Lung (tissue), 17 donors: ENCODE measurements at places on chromosomes 3 and 15.
A peak's percentile ranks its signal among the peaks of the same experiment; 100 is the strongest.

DNA sequence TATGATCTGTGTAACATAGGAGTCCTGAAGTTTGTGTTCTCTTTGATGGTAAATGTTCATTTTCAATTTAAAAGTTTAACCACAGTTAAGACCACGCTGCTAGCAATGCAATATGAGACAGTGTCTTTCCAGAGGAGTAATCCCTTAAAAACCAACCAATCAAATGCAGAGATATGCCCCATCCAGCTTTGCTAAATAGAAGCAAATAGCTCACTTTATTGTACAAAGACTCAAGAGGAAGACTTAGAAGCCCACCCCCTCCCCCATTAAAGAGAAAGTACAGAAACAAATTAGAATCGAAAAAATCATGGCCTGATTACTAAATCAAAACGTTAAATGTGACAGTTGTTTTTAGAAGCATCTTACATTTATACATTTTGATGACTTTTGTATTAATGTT is 2.1 kb upstream of the ANP32A start:
- peak; percentile 50 for DNase-seq

- DNase-seq: no peak
Observed at GRCh38 chr3:56837196-56837955, 35.6 kb upstream of the ARHGEF3 start.

DNA sequence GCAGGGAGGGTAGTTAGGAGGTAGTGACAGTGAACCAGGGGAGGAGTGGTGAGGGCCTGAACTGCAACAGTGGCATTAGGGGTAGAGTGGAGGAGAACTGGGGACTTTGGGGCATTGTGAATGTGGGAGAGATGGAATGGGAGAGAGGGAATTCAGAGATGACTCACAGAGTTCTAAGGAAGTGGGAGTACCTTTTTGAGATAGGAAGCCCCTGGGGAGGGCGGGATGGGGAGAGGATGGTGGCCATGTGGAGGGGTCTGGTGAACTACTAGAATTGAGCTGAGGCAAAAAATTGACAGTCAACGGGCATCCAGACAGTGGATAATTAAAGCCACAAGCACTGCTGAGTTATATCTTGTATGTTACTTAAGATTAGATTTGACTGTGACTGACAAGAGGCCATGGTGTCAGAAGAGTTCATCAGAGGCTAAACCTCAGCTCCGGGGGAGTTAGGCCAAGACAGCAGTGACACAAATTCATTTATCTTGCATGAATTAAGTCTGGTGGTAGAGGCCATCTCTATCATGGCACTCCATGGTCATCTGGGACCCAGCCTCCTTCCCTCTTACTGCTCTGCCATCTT is 34.0 kb downstream of the PLEKHO2 start:
- no peak for DNase-seq

- DNase-seq: no peak
Observed at GRCh38 chr3:14016900-14017475, 107.7 kb downstream of the CHCHD4 start.

DNA sequence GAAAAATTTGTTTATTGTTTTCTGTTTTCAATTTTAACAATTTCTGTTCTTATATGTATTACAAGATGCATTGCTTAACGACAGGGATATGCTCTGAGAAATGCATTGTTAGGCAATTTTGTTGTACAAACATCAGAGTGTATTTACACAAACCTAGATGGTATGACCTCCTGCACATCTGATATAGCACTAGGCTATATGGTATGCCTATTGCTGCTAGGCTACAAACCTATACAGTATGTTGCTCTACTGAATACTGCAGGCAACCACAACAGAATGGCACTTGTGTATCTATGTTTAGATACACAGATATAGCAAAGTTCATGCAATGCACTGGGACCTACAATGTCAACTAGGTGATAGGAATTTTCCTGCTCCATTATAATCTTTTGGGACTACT is 70.1 kb downstream of the SUCNR1 start:
- no peak for DNase-seq

- DNase-seq: peak; percentile 9
Observed at GRCh38 chr15:25775317-25775912, 87.7 kb downstream of the ATP10A start.
